ENCODE measurements at places on chromosomes 12 and 14.

DNA sequence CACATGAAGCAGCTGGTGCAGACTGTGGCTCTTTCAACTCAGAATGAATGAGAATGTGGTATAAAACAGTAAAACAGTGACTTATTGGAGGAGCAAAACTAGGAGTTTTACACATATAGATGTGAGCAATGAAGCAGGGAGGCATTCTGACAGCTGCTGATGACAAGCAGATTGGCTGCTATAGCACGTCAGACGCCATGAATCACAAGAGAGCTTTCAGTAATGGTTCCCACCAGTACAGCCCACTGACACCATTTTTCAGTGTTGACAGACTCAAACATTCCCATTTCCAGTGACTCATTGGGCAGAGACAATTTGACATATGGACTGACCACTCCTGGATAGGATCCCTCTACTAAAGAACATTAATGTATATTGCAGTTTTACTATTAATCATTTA is 24.6 kb upstream of the FSCB start:
- no peak for DNase-seq

DNA sequence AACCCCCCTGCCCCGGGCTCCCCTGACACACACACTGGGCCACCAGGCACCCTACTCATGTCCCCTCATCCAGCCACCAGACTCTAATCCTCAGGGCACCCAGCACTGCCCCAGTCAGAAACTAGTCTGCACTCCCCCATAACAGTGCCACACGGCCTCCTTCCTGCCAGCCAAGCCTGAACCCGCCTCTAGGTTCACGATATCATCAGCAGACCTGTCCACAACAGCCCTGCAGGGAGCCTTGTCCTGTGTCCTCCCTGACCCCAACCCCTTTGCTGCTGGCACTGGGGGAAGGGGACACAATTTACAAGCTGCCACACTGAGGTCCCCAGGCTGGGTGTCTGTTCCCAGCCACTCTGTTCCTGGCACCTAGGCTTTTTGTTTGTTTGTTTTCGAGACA is 33.6 kb downstream of the LTBP2 start:
- DNase-seq, result no peak

- no peak for DNase-seq
These were observed 57.0 kb downstream of the PHLDA1 start for GRCh38 chr12:75974323-75975187.

DNA sequence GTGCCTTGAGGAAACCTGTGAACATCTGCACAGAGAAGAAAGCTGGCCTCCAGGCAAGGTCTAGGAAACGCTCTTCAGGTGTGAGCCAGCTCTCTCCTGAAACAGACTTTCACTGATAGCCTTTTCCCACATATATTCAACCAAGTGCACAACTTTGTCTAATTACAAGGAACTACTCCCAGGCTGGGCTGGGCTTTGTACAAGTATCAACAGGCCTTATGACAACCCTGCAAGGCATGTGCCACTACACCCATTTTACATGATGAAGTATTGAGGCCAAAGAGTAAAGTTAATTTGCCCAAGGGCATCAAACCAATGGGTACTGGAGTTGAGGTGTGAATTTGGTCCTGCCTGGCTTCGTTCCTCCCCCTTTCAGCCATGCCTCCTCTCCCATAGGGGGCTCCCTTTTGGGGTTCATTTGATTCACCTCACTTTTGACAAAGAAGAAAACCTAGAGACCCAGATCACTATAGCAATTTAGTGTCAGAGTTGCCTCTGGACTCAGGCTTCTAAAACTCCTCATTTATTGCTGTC is 2.1 kb downstream of the CSRP2 start:
- DNase-seq, result no peak

- DNase-seq, result no peak
These were observed 346.2 kb upstream of the PRICKLE1 start for GRCh38 chr12:42935756-42936155.

DNA sequence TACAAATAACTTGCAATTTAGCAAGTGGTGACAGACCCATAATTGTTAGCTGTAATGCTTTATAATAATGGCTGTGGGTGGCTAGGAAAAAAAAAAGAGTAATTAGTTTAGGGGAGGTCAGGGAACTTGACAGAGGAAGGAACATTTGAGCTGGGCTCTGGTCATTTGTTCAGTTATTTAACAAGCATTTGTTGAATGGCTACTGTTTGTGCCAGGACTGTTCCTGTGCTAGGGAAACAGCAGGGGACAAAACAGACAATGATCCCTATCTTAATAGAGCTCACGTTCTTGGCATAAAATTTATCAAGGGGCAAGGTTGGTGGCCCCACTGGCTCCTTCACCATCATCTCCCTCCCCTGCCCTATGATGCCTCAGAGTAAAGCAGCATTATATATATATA is 18.5 kb downstream of the CHST11 start:
- DNase-seq, result no peak

- no peak for DNase-seq
These were observed 22.5 kb downstream of the PDE3A start for GRCh38 chr12:20390846-20391245.

DNA sequence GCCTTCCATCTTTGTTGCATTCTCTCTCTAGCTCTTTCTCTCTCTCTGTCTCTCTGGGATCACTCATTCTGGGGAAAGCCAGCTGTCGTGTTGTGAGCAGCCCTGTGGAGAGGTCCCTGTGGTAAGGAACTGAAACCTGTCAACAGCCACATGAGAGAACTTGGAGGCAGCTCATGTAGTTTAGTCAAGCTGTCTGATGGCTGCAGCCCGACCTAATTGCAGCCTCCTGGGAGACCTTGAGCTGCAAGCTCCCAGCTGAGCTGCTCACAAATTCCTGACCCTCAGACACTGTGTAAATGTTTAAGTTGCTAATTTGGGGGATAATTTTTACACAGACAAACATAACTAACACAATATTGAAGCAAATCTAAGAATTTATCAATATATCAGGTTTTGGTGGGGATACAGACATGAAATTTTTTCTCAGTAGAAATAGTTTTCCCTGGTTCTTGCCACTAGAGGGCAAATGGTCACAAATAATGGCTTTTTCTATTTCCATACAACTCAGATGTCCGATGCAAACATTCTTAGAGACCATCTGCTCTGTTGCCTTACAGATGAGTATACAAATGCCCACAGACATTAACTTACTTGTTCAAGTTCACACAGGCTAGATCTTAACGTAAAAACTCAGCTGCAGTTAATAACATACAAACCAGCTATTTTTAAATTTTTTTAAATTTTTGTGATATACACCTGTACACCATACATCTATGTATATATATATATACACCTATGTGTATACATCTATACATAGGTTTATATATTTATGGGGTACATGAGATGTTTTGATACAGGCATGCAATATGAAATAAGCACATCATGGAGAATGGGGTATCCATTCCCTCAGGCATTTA is 15.5 kb upstream of the KRR1 start:
- no peak for DNase-seq

- no peak for DNase-seq
These were observed 161.7 kb upstream of the EEA1 start for GRCh38 chr12:93090731-93091172.

DNA sequence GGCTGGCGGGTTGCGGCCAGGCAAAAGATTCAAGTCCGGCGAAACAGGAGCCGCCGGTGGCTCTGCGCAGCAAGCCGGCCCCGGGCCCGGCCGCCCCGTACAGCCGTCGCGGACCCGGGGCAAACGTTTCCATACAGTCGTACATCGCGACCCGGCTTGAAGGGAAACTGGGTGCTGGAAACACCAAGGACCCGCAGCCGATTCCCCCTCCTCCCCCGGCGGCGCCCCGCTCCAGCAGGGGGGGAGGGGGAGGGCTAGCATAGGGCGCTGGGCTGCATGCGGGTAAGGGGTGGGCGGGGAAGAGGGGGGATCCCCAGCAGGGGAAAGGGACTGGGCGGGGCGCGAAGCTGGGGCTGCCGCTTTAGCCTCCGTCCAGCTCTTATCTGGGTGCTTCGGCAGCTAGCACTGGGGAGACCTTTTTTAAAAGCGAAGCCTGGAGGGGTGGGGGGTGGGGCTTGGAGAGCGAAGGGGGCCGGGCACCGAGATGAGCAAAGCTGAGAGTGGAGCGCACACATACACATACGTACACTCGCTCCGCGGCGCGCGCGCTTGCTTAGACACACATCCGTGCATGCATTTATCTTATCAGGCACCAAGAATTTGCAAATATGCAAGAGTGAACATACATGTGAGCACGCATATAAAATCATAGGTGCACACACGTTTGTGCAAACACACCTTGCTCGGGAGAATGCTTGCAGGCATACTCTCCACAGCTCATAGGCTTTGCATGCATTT is 11.9 kb downstream of the RARG start:
- peak; percentile 63 for DNase-seq

GRCh38 chr12:83210933-83211332 is 524.2 kb downstream of the TMTC2 start:
- DNase-seq, result no peak

DNA sequence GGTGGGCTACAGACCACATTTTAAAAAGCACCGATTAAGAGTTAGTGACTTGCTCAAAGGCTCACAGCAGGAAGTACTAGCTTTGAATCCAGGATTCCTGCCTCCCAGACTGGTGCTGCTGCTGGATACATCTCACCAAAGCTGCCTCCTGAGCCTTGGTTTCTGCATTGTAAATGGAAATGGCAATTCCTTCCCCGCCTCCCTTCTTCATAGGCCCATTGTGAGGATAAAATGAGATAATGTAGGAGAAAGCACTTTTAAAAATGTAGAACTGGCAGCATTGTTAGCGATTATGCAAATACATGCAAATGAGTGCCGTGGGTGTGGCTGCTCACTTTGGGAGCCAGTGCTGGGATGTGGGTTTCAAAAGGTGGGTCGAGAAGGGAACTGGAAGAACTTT is 15.4 kb downstream of the PDE1B start:
- DNase-seq, result no peak

DNA sequence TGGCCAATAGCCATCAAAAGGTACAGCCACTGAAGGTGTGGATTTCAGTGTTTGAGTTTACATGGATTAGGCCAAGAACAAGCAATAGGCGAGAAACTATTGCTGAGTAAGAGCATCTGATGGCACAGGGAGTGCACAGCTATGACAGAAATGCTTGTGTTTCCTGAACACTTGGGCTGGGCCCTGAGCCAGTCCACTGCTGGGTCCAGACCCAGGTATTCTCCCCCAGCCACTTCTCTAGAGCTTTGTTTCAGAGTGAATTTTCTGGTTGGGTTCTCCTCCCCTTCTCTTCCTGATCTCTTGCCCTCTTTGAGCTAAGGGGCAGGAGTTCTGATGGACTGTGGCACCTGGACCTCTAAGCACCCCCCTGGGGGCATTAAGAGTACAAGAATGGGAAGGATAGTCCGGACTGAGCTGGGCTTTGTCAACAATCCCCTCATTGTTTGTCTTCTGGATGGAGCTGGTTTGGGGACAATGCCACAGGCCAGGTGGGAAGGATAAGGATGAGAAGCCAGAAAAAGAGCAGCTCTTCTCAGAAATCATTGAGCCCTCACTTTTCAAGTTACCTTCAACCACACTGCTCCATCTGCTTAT is 8.3 kb downstream of the HOXC5 start:
- DNase-seq, result no peak

DNA sequence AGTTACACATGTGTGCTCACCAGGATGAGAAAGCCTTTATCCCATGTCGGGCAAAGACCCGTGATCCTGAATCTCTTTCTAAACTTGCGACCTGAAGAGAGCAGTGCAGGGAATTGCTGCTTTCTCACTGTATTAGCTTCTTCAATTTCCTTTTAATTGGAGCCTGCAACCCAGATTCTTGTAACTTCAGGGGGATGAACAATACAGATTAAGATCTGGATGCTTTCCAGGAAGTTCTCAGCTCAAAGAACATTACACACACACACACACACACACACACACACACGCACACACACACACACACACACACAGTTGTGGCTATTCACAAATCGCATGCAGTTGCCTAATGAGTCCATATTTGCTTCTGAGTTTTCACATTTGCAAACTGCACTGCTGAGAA is 268.3 kb downstream of the NPAS3 start:
- no peak for DNase-seq

- DNase-seq, result no peak
These were observed 465.4 kb upstream of the FBXO33 start for GRCh38 chr14:39897657-39898056.

DNA sequence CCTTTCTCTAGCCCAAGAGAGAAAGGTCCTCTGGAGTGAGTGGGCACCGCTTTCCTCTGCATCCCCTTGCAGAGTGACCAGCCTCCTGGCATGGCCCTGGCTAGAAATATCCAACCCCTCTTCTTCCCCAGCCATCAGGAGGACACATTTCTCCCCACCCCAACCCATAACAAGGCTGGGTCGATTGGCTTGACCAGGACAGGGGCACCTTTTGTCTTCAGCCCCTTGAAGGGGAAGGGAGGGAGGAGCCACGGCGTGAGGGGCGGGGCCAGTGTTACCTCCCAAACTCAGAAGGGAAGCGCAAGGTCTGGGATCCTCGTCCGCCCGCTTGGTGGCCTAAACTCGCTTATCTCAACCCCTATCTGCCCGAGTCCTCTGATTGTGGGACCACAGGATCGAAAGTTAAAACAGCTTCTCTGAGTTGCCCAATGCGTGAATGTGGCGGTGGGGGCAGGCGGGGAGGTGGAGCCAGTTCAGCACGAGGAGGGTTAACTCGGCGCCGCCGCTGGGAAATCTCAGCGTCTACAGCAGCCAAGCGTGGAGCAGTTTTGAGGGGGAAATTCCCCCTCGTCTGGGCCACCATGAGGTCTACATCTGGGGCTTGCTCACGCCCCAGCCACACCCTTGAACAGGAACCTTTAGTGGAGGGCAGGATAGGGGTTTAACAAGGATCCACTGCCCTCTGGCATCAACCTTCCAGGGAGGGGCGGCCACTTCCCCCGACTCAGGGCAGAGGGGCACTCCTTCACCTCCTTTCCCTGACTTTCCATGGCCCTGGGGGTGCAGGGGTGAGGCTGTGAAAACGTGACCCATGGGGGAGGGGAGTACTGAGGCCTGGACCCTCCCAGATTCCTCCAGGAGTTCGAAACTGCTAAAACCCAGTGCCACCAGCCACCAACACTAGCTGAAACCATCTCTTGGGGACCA is 795 bp downstream of the STAT6 start:
- DNase-seq, result peak; percentile 64

- no peak for DNase-seq
These were observed 854.8 kb upstream of the SEL1L start for GRCh38 chr14:82388488-82388887.

DNA sequence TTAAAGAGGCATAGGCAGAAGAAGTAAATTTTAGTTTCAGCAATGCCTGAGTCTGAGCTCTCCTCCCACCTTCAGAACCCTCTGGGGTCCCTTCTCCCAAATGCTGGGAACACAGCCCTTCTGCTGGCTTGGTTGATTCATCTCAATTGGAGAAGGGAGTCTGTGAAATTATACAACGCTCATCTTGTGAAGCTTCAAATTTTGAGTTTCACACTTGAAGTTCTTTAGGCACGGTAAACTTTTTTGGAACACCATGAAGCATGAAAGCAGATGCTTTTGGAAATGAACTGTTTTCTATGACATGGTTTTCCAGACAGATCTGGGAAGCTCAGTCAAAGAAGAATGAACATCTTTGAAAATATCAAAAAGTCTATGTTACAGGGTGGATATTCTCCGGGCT is 69.9 kb downstream of the TBK1 start:
- no peak for DNase-seq

GRCh38 chr12:30975581-30975980 is 49.0 kb downstream of the TSPAN11 start:
- DNase-seq, result no peak

- DNase-seq, result no peak
These were observed 150.6 kb downstream of the CCDC59 start for GRCh38 chr12:82207556-82207955.

All from activated T-helper 9 cell treated with anti-CD3 and anti-CD28 coated beads, Interleukin-2, amount 50 U/mL, for 16 hours (primary cell).